HT1080 (cell line): ENCODE measurements at places on chromosomes 2 and 18.

GRCh38 chr2:177622521-177622920, 229.9 kb downstream of the AGPS start:
- no peak for DNase-seq

- DNase-seq = no peak
Observed at GRCh38 chr18:50560681-50561629, 1.1 kb downstream of the MAPK4 start.

- DNase-seq = no peak
Observed at GRCh38 chr2:72104821-72105588, 42.7 kb downstream of the CYP26B1 start.

- DNase-seq = no peak
Observed at GRCh38 chr2:168253379-168253778, 6.0 kb upstream of the STK39 start.

DNA sequence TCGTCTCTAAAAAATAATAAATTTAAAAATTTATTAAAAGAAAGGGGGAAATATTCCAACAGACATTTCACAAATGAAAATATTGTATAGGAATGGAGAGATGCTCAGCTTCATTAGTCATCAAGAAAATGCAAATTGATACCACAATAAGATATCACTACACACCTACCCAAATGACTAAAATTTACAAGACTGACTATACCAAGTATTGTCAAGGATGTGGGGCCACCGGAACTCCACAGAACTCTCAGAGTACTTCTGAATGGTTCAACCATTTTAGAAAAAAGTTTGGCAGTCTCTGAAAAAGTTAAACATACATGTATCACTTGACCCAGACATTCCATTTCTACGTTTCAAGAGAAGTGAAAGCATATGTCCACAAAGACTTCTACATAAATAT, 163.4 kb downstream of the EHBP1 start:
- no peak for DNase-seq

DNA sequence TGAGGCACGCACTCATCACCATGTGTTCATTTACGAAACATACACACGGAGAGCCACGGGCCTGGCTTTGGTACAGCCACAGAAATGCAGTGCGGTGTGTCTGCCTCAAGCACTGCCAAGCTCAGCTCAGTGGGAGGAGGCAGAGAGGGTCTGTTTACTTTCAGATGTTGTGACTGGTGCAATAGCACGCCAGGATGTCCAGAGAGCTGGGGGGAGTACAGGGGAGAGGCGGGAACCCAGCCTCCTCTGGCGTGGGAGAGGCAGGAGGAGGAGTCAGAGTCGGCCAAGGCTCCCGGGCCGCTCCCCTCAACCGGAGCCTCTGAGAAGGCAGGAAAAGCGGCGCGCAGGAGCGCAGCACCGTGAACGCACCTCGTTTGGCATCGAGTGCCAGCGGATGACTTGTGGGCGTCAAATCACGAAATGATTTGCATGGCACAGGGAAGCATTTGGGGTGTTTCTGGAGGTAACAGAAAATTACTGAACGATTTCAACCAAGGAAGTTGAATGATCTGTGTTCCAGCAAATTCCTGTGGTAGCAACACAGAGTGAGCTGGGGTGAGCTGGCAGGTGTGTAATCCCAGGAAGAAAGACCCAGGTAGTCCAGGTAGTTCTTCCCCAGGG, 143.0 kb downstream of the ZNF516 start:
- peak; percentile 66 for DNase-seq

GRCh38 chr2:78070693-78071092, 548.5 kb upstream of the LRRTM4 start:
- peak; percentile 36 for DNase-seq

DNA sequence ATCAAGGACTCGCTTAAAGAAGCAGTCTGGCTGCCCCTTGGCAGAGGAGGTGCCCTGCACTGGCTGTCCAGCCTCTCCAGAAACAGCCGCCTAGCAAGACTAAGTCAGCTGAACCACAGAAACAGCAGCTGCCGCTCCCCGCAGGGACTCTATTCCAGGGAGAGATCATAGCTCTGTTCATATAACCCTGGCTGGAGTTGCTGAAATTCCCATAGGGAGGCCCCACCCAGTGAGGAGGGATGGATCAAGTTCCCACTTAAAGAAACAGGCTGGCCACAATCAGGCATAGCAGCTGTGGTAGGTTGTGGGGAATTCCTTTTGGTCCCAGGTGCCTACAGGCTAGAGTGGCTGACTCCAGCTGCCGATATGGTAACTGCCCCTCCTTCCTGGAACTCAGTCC, 74.2 kb upstream of the MC4R start:
- peak; percentile 22 for DNase-seq

DNA sequence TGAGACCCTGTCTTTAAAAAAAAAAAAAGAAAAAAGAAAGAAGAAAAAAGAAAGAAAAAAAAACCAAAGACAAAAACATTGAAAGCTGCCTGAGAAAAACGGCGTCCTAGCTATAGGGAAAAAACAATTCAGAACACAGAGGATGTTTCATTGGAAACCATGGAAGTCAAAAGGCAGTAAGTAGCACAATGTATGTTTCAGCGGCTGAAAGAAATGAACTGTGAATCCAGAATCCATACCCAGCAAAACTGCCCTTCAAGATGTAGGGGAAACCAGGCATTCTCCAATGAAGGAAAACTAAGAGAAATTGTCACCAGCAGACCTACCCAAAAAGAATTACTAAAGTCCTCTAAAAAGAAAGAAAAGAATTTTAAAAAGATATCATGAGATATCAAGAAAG, 27.6 kb downstream of the EVA1A start:
- DNase-seq = no peak

DNA sequence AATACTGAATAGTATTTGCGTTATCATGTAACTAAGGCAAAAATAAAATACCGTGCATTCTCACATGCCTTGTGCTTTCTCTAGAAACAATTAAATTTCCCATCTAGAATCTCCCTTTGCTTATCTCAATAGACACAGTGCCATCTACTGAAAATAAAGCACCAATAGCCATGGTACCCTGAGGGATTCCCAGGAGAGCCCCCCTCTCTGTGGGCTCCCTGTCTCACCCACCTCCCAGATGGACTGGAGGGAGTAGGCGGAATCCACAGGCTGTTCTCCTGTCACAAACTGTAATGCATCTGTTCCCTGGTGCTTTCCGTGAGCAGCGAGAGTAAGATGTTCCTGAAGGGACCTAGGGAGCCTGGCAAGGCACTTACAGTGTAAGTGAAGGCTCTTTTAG, 112.4 kb upstream of the UPP2 start:
- no peak for DNase-seq

- no peak for DNase-seq
Observed at GRCh38 chr2:70503896-70504295, 49.7 kb downstream of the TGFA start.

DNA sequence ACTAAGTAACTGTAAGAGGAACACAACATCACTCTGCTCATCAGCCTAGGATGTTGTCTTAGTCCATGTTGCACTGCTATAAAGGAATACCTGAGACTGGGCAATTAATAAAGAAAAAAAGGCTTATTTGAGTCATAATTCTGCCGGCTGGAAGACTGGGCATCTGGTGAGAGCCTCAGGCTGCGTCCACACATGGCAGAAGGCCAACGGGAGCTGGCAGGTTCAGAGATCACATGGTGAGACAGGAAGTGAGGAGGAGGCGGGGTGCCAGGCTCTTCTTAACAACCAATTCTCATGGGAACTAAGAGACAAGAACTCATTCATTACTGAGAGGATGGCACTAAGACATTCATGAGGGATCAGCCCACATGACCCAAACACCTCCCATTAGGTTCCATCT, 46.8 kb downstream of the EPG5 start:
- DNase-seq = peak; percentile 93

GRCh38 chr2:235613649-235614048, 119.8 kb downstream of the AGAP1 start:
- DNase-seq = no peak

GRCh38 chr2:54470266-54470938, 14.3 kb downstream of the SPTBN1 start:
- peak; percentile 42 for DNase-seq

GRCh38 chr2:240170883-240171282, 30.4 kb upstream of the OTOS start:
- DNase-seq = no peak

DNA sequence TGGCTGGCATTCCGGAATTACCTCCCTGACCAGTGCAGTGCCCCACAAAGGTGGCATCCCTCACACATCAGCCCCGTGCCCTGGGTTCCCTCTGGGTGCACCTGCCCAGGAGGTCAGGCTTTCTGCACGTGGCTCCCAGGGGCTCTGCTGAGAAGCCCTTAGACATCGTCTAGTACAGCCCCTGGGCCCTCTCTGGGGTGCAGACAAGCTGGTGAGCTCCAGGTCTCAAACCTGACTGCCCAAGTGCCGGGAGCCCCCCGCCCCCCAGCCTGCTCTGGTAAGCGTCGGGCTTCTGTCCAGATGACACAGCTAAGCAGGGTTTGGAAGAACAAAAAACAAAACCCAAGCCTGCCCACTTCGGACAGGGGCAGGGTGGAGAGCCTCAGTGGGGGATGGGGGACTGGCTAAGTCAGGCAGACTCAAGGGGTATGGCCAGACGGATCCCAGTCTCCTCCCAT, 20.2 kb downstream of the TWIST2 start:
- DNase-seq = no peak

GRCh38 chr2:181526014-181526413, 68.8 kb downstream of the ITGA4 start:
- no peak for DNase-seq

DNA sequence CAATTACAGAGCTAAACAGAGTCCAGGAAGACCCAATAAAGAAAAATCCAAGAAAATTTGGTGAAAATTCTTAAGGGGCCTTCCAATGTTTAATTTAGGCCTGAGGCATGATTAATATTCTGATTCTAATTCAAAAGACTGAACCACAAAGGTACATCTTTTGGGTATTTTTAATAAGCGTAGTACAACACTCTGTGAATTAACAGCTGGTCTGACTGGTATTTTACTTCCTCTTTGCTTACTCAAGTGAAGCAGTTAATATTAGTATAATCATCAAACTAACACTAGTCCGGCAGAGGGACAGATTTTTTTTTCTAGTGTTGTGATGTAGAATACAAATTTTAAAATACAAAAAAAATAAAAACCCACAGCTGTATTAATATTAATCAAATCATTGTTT, 652.9 kb downstream of the NR4A2 start:
- no peak for DNase-seq

GRCh38 chr2:134432435-134432883, 178.6 kb downstream of the MGAT5 start:
- no peak for DNase-seq

DNA sequence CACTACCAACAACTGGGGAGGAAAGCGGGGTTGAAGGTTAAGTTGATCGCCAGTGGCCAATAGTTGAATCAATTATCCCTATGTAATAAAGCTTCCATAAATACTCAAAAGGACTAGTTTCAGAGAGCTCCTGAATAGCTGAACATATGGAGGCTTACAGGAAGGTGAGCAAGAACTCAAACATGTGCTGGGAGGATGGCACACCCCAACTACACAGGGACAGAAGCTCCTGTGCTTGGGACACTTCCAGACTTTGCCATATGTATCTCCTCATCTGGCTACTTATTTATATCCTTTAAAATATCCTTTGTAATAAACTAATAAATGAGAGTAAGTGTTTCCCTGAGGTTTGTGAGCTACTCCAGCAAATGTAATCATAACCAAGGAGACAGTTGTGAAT, 115.7 kb downstream of the HNMT start:
- peak; percentile 47 for DNase-seq

GRCh38 chr2:17538022-17538843, 2.3 kb upstream of the VSNL1 start:
- no peak for DNase-seq

DNA sequence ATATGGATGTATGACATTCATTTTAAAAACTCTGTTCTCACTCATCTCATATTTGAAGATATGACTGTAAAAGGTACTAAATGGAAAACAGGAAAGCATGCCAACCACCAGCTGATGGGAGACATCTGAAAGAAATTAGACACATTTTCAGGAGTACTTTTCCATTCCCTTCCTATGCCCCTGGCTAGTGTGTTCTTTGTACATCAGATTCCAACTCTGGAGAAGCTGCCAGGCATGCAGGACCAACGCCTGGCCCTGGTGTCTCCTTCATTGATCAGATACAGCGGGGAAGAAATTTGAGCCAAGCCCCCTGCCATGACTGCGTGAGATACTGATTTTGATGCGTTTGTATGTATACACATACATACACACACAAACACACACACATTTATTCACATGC, 599.0 kb upstream of the SYT4 start:
- no peak for DNase-seq

GRCh38 chr2:201983174-201983573, 50.5 kb upstream of the FZD7 start:
- no peak for DNase-seq

DNA sequence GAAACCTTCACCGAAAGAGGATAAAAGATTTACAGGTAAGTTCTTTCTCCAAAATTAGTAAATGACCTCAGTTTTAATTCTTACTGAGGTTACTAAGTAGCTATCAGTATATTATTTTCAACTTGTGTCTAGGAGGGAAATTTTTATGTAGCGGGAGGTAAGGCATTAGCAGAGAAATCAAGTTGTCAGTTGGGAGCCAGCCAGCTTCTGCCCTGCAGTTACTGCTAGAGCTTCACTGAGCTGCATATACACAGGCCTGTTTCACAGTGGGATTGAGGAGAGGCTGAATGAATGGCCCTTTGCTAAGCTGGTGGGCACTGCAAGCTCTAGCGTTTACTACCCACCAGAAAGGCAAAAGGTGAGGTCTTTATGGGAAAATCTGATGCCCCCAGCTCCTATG, 105.7 kb downstream of the ACAA2 start:
- DNase-seq = no peak

DNA sequence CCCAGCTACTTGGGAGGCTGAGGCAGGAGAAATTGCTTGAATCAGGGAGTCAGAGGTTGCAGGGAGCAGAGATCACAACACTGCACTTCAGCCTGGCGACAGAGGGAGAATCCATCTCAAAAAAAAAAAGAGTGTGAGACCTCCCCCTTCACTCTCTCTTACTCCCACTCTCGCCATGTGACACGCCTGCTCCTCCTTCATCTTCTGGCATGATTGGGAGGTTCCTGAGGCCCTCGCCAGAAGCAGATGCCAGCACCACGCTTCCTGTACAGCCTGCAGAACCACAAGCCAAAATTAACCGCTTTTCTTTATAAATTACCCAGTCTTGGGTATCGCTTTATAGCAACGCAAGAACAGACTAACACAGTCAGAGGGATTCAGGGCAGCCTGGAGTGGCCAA, 66.3 kb upstream of the CREB1 start:
- no peak for DNase-seq
